CD4-positive, CD25-positive, alpha-beta regulatory T cell (primary cell): ENCODE measurements at places on chromosomes 4 and X. TPM values are rescaled to one million over a fixed set of nuclear protein-coding genes. Genes with fewer than 3 reads are reported as not detected.

GRCh38 chr4:55258152-55258865 lies 87.7 kb upstream of the SRD5A3 start:
- no peaks in the 10 kb centered on the region for H3K27me3 ChIP-seq
- DNase-seq, result no peak
- no peaks in the 10 kb centered on the region for H3K36me3 ChIP-seq

GRCh38 chrX:88135735-88136134 lies 611.3 kb upstream of the CPXCR1 start:
- no peak overlapping the region for H3K4me3 ChIP-seq
- no peak for DNase-seq
- no peak overlapping the region for H3K27ac ChIP-seq
- no peaks in the 10 kb centered on the region for H3K4me1 ChIP-seq
- H3K36me3 ChIP-seq, result no peaks in the 10 kb centered on the region

DNA sequence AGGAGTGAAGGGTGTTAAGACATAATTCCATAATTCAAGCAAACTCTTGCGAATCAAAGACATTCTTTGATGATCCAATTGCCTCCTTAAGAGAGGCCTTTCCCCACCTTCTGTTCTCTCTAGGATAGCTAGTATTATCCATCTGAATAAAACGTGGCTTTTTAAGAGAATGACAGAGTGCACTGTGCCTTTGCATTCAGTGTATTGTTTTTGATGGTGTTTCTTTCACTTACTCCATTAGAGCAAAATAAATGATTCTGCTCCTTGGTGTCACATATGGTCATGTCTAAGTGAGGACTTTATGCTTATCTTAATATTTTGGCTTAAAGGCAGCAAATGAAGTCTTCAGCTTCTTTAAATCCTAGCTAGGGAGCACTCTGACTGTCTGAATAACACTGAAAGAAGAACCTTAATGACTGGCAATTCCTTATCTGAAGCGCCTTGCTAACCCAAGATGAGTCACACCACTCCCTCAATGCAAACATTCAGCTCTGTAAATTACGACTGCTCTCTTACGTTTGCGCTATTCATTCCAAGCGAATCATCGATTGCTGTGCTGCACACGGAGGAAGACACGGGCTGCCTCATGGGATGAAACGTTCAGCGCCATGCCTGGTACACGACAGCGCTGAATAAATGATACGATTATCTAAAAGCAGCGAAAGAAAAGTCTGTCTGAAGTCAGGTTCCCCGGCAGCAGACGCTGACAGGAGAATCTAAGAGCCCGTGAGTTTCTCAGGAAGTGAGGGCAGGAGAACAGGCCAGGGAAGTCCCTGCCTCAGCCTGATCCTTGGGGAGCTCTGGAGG lies 35.1 kb upstream of the GEMIN8 start:
- no peak for DNase-seq
- no peak overlapping the region for H3K4me3 ChIP-seq
- H3K4me1 ChIP-seq, result no peaks in the 10 kb centered on the region
- H3K36me3 ChIP-seq, result no peaks in the 10 kb centered on the region
- H3K27me3 ChIP-seq, result no peaks in the 10 kb centered on the region

DNA sequence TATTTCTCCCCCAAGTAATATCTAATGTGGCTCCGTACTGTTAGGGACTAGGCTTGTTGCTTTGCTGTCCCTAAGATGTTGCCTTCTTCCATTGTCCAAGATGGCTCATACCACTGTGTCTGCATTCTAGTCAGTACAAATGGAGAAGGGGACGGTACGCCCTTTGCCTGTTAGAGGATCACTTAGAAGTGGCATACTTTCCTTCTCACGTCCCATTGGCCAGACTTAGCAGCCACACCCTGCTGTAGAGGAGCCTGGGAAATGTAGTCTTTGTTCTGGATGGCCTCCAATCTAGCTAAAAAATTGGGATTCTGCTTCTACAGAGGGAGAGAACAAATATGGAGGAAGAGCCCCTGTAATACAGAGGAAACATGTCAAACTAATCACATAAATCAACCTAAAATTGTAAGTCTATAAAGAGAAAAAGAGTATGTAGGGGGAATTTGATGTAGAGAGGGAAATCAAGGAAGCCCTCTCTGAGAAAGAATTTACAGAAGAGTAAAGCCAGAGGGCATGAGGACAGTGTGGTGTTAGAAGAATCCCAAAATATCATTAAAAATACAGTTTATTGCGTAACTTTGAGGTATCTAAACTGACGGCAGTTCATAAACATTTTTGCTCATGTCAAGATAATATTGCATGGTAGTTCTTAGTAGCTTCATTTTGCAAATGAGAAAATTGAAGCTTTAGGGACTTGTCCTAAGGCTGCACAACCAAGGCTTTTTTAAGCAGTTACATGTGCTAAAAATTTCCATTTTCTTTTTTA lies 15.1 kb downstream of the PRIMPOL start:
- H3K36me3 ChIP-seq, result no peaks in the 10 kb centered on the region
- H3K27me3 ChIP-seq, result no peaks in the 10 kb centered on the region
- H3K4me1 ChIP-seq, result peaks cover 17% of the 10 kb centered on the region
- H3K4me3 ChIP-seq, result no peak overlapping the region
- peak; percentile 48 for DNase-seq

- H3K4me3 ChIP-seq, result peak overlapping the region; percentile 67
- H3K27ac ChIP-seq, result peak overlapping the region; percentile 84
- H3K36me3 ChIP-seq, result no peaks in the 10 kb centered on the region
- H3K4me1 ChIP-seq, result peaks cover 20% of the 10 kb centered on the region
Observed at GRCh38 chr4:3075652-3075981, 1.1 kb downstream of the HTT start.

Gene EMCN
- not detected for total RNA-seq

Gene ARR3
- not detected for total RNA-seq

Gene IL2
- 1.0 TPM for total RNA-seq

Gene SLC6A14
- not detected for total RNA-seq

Gene NWD2
- total RNA-seq, result not detected

Gene CFP
- 13.9 TPM for total RNA-seq
